ENCODE measurements at places on chromosomes 1 and 21.

DNA sequence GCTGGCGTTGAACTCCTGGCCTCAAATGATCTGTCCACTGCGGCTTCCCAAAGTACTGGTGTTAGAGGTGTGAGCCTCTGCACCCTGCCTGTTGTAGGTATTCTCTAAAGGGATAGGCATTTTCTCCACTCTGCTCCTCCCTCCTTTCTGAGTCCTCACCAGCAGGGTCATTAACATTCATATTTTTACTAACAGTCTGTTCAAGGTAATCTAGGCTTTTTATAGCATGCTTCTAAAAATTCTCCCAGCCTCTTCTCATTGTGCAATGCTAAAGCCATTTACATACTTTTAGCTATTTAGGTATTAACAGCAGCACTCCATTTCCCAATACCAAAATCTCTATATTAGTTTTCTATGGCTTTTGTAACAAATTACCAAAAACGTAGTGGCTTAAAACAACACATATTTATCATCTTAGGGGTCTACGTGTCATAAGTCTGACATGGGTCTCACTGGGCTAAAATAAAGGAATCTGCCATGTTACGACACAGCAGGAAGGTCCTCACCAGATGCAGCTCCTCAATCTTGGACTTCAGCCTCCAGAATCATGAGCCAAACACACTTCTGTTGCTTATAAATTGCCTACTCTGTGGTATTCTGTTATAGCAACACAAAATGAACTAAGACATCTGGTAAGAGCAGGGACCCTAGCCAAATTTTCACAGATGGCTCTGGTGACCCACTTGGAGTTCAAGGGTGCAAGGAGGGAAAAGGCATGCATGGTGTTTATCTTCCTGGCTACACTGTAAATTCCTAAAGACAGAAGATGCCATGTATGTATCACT is 2.9 kb upstream of the SLC2A7 start:
- ATAC-seq, result no peak

DNA sequence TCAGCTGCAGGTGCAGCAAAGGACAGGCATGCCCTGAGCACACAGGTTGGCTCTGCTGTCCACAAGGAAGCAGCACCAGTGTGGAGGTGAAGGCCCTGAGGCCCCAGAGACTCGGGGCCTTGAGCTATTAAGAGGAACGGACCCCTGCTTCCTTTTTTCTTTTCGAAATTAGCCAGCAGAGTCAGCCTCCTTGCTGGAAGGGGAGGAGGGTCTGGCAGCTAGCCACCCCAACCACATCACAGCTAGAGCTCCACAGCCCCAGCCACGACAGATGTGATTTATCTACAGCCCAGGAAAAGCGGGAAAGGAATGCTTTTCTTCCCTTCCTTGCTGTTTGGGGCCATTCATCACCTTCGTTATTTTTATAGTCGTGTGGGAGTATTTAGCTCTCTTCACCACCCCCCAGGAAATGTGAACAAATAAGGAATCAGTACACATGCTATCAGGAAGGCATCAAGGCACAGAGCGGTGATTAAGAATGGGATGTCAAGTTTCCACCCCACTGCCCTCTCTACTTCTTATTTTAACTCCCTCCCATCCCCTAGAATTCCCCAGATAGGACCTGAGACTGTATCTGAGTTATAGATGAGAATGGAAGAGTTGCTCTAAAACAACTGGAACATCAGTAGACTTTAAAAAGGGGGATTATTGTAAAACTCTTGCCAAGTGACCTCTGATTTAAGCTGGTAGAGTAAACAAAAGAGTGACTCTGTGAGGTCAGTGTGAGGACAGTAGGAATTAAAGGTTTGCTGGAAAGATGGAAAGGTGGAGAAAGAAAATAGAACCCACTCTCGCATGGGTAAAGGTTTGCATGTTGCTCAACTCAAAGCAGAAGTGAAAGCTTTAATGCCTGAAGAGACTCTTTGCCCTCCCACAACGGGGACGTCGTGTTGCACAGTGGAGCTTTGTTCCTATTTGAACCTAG is 224.7 kb upstream of the GJB5 start:
- no peak for ATAC-seq

DNA sequence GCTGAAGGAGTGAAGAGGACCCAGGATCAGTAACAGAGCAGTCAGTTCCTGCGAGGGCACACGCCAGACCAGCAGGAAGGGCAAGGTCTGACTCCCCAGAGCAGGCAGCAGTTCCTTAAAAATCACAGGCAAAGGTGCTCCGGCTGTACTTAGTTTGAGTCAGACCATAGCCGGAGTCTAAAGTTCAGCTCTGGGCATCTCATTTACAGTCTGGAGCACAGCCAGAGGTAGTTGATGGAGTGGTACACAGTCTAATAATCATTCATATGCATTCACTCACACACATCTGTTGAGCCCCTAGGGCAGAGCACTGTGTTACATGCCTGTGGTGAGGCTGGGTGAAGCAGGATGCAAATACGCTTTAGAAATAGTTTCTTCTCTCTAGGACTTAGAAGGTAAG is 7.3 kb upstream of the AMIGO1 start:
- no peak for ATAC-seq

DNA sequence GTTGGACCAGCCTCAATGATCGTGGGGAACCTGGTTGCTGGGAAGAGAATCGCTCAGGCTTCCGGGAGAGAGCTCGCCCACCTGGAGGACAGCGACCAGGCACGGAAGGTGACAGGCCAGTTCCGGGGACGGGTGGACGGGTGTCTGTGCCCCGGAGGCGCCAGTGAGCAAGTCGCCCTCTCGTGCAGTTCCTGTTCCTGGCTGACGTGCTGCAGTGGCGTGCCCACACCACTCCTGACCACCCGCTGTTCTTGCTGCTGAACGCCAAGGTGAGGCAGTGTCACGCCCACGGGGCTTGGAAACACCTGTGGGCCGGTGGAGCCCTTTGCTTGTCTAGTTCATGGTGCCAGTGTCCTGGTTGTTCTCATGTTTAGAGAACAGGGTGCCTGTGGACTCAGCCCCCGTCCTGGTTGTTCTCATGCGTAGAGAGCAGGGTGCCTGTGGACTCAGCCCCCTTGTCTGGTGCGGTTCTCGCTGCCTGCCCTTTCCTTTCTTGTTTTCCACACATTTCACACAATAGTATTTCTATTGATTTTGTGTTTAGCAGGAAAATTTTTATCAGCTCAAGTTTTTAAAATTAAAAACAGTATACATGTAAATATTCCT is 53.1 kb downstream of the S100B start:
- ATAC-seq, result peak; percentile 61

- no peak for ATAC-seq
These were observed 308.5 kb downstream of the LMX1A start for GRCh38 chr1:165047994-165048393.

GRCh38 chr1:244960904-244961303 is 96.6 kb upstream of the HNRNPU start:
- ATAC-seq, result no peak

- no peak for ATAC-seq
These were observed 32.8 kb downstream of the LRRC8B start for GRCh38 chr1:89557445-89557825.

GRCh38 chr1:63327417-63328054 is 5.2 kb downstream of the FOXD3 start:
- ATAC-seq, result no peak

GRCh38 chr1:24713176-24713575 is 32.1 kb upstream of the CLIC4 start:
- ATAC-seq, result no peak

All from stimulated activated memory B cell treated with anti-CD40 and anti-IgM and Interleukin-4, amounts not matched to agents 10 μg/mL and 1 μg/mL and 100 μg/mL, for 72 hours (primary cell).